Body of pancreas (tissue), 4 donors: ENCODE measurements at places on chromosomes 3 and 15. TPM values are rescaled to one million over a fixed set of nuclear protein-coding genes. Genes with fewer than 3 reads are reported as not detected.

DNA sequence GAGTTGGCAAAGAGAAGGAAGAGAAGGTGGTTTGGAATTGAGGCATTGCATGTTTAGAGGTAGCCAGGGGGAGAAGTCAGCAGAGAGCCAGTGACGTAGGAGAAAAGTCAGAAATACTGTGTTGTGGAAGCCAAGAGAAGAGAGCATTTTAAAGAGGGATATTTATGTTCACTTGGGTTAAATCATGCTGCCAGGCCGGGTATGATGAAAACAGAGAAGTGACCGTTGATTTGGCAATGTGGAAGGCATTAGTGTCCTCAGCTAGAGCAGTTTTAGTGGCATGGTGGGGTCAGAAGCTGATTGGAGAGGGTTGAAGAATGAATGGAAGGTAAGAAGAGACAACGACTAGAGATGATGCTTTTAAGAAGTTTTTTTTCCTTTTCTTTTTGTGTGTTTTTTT, 24.5 kb downstream of the RASA2 start:
- no peaks in the 10 kb centered on the region for H3K36me3 ChIP-seq
- no peak overlapping the region for H3K27ac ChIP-seq
- no peaks in the 10 kb centered on the region for H3K27me3 ChIP-seq

HDC gene
- not detected for total RNA-seq

SLC12A1 gene
- total RNA-seq = not detected

DNA sequence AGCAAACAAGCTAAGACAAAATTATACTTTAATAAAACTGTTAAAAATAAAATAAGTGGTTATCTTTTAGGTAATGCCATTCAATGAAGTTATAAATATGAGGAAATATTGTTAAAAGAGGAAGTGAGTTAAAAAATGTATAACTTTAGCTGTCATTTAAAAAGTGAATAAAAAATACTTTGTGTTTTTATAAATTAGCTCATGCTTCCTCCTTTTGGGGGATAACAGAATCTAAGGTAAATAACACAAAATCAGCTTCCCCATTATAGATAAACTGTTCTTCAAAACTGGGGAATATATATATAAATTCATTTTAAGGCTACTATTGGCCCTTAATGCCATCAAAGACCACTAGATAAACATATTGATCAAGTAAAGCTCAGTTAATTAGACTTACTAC, 113.7 kb upstream of the AADACL2 start:
- no peaks in the 10 kb centered on the region for H3K4me1 ChIP-seq
- H3K27me3 ChIP-seq = no peaks in the 10 kb centered on the region
- DNase-seq = no peak
- no peak overlapping the region for H3K27ac ChIP-seq
- H3K4me3 ChIP-seq = no peak overlapping the region
- H3K36me3 ChIP-seq = no peaks in the 10 kb centered on the region

GRCh38 chr15:93067649-93068085, 21.3 kb downstream of the RGMA start:
- H3K4me1 ChIP-seq = peaks cover 20% of the 10 kb centered on the region
- no peak overlapping the region for H3K27ac ChIP-seq
- no peak for DNase-seq
- H3K36me3 ChIP-seq = no peaks in the 10 kb centered on the region

- H3K27me3 ChIP-seq = no peaks in the 10 kb centered on the region
- H3K4me3 ChIP-seq = no peak overlapping the region
Observed at GRCh38 chr3:10929978-10930665, 62.4 kb upstream of the SLC6A1 start.

ST6GAL1 gene
- total RNA-seq = 10.2 TPM
